ENCODE measurements at places on chromosomes 13 and 19.

- DNase-seq = peak; percentile 26
These were observed 1.0 kb downstream of the ZNF253 start for GRCh38 chr19:19866611-19867248.

- peak; percentile 35 for DNase-seq
These were observed 77.8 kb downstream of the TUBGCP3 start for GRCh38 chr13:112510002-112510780.

GRCh38 chr19:42989851-42990250, 36.4 kb downstream of the PSG11 start:
- no peak for DNase-seq

DNA sequence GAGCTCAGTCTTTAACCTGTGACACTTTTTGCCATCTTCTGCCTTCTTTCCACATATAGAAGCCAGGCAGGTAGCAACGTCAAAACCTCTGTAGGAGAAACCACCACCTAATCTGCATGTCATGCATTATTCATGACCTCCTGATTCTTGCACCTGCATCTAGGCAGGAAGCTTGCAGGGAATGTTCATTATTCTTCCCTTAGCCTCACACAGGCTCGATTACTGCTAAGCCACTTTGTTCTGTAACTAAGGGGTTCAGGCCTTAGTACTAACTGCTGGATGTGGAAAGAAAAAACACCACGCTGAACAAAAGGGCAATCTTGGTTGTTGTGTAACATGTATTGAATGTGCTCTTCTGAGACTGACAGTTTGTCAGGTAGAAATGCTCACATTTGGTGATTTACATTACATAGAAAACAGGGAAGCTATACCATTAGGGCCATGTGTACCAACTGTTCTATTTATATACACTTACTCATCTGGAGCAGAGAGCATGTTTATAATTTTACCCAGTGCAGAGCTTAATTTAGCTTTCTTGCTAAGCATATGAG, 366.9 kb downstream of the KLF12 start:
- no peak for DNase-seq

DNA sequence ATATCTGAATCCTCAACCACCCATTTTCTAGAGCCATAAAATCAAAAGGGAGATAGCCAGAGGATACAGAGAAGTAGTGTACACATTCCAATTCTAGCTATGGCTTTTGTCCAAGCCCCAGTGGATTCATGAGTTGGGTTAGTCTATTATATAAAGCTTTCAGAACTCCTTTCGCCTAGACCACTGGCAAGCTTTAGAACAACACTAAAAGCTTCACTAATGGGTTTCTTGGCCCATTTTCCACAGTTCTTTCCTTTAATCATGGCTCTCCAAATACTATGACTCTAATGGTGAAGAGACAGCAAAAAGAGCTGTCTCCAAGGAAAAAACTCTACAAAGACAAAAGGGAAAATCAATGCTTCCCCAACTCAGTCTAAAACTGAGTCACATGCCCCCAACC, 48.2 kb upstream of the SLITRK5 start:
- DNase-seq = no peak

DNA sequence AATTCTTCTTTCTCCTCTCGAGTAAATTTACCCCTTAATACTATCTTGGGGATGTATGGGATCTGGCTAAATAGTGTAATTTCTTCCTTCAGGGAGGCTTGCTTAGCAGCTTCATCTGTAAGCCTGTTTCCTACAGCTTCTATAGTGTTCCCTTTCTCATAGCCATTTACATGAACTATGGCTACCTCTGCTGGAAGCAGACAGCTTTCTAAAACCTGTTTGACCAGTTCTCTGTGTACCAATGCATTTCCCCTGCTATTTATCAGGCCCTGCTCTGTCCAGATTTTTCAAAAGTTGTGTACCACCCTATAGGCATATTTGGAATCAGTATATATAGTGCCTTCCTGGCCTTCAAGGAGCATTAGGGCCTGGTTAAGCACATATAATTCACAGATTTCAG, 113.6 kb upstream of the PCDH9 start:
- DNase-seq = no peak

GRCh38 chr19:6015841-6016545, 38.1 kb upstream of the RANBP3 start:
- DNase-seq = no peak

DNA sequence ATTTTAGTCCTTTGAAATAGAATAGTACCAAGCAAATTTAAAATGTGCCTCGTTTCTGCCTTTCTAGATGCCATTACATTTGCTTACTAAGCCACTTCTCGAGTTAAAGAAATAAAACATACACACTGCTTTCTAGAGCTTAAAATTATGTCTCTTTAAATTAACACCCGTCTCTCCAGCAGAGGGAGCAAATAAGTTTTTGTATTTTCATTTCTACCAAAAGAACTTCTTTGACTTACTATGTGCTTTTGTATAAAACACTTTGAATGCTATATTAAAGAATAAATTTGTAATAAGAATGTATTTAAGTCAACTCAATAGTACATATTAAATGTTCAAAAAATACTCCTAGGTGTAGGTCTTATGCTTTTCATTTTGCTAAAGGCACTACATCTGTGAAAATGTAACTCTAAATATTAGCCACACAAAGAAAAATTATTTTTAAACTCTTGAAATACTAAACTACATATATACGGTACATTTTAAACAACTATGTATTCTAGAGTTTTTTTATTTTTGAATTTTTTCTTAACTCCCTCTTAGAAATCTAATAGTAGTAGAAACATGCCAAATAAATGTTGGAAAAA, 269.3 kb upstream of the MIR17HG start:
- no peak for DNase-seq

DNA sequence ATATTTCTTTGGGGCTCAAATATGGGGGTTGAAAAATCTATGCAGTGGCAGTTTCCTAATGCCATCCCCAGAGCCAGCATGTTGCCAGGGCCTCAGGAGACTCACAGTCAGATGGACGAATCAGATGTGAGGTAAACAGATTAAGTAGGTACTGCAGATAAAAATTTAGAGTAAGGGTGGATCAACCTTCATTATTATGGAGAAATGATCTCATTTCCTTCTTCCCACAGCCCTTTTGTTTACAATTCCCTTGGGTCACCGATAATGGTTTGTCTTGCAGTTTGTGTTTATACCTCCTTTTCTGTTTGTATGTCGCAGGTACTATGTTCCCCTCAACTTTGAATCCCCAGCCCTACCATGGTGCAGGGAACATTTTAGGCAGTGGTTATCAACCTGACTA, 20.0 kb downstream of the DIAPH3 start:
- DNase-seq = no peak

GRCh38 chr19:36771261-36772231, 1.1 kb downstream of the ZNF850 start:
- DNase-seq = peak; percentile 67

DNA sequence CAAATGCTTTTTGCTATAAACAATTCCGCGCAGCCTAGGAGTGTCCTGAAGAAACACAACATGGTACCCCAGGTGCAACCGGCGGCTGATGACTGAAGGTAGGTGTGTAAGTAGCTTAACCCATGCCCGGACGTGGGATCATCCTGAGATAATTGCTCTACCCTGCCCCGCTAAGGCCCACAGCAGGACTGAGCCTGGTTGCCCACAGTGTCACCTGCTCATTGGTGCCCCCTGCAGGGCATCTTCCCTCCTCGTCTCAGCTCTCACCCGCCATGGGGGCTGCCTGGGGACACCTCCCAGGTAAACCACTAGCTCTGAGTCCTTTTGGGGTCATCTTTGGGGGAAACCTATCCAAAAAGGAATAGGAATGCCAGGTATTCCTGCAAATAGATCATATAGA, 22.3 kb downstream of the TMEM161A start:
- DNase-seq = no peak

DNA sequence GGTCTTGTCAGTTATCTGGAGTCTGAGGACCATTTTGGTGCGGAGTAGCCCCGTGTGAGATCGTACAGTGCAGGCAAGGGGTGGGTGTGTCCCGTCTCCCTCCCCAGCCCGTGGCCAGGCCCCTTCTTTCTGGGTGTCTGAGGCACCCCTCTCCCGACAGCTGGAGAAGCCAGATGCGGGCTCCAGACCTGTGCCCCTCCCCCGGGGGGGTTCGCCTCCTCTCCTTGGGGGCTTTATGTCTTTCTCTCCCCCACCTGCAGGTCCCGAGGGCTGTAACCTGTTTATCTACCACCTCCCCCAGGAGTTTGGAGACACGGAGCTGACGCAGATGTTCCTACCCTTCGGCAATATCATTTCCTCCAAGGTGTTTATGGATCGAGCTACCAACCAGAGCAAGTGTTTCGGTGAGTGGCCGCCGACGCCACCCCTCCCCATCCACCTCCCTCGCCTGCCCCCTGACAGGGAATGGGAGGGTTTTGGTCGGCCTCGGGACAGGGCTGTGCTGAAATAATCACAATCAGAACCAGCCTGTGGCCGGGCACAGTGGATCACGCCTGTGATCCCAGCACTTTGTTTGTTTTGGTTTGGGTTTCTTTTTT, 65.6 kb downstream of the CELF5 start:
- DNase-seq = no peak

- DNase-seq = no peak
These were observed 6.6 kb downstream of the SLITRK5 start for GRCh38 chr13:87677496-87678371.

DNA sequence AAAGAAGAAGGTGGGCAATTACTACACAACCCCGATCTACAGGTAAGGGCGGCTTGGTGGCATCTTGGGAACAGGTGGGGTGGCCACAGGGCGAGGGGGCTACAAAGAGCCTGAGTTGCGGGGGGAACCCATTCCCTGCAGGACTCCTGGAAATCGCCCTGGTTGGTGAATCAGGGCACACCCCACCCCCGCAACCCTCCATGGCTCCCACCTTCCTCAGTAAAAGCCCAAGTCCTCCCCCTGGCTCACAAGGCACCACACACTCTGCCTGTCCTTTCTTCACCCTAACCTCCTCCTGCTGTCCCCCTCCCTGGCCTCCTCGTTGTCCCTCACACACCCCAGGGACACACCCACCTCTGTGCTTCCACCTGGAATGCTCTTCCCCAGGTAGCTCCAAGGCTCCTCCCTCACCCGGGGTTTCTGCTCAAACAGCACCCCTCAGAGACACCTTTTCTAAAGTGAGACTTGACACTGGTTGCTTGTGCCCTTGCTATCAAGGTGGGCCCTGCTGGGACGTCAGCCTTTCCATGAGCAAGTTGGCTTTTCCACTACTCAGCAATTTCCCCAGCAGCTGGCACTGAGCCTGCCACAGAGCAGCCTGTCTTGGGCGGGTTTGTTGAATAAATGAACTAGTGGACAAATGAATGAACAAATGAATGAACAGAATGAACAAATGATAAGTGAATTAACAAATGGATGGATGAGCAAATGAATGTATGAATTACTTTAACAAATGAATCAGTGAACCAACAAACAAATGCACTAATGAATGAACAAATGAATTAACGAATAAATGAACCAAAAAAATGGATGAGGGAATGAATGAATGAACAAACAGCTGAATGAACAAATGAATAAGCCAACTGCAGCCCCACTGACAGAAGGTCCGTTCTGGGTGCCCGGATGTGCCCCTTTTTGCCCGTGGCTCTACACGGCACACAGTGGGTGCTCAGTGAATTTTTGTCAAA, 6.2 kb upstream of the MRI1 start:
- no peak for DNase-seq

DNA sequence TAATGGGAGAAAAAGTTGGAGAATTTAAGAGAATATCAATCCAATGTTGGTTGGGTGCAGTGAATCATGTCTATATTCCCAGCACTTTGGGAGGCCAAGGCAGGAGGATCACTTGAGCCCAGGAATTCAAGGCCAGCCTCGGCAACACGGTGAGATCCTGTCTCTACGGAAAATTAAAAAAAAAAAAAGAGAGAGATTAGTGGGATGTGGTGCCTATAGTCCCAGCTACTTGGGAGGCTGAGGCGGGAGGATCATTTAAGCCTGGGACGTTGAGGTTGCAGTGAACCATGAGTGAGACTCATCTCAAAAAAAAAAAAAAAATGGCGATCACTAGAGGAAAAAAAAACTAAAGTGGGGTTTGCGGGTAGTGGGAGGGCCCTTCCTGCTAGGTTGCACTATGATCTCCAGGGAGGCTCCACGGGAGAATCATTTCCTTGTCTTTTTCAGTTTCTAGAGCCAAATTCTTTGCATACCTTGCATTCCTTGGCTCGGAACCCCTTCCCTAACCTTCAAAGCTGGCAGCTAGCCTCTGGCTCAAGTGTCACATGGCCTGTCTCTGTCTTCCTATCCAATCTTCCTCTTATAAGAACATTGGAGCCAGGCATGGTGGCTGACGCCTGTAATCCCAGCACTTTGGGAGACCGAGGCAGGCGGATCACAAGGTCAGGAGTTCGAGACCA, 5.8 kb upstream of the ERCC2 start:
- DNase-seq = peak; percentile 46

DNA sequence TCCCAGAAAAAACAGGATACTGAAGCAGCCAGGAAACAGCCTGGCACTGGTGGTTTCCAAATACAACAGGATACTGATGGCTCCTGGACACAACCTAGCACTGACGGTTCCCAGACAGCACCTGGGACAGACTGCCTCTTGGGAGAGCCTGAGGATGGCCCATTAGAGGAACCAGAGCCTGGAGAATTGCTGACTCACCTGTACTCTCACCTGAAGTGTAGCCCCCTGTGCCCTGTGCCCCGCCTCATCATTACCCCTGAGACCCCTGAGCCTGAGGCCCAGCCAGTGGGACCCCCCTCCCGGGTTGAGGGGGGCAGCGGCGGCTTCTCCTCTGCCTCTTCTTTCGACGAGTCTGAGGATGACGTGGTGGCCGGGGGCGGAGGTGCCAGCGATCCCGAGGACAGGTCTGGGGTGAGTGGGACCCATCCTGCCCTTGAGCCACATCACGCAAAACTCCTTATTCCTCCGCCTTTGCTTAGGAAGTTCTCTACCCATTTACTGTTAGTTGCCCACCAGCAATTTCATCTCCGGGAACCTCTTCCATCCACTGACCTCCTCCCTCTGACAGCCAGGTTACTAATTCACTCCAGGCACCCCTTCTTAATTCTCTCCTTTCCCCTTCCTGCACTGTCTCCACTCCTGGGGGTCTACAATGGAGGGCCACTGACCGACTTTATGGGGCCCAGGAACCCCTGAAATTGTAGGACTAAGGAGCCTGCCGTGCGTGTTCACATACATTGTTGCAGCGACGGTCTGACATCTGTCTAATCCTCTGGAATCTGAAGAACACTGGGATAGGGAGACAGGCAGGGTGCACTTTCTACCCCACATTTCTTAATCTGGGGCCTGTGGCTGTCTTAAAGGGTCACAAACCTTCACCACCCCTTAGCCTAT, 1.2 kb downstream of the ITPKC start:
- DNase-seq = no peak

GRCh38 chr19:42389899-42390298, at the start of gene CNFN:
CNFN (minus strand) TSS chr19:42390297; CDS start chr19:42389037, 1,260 bp downstream.
- no peak for DNase-seq

DNA sequence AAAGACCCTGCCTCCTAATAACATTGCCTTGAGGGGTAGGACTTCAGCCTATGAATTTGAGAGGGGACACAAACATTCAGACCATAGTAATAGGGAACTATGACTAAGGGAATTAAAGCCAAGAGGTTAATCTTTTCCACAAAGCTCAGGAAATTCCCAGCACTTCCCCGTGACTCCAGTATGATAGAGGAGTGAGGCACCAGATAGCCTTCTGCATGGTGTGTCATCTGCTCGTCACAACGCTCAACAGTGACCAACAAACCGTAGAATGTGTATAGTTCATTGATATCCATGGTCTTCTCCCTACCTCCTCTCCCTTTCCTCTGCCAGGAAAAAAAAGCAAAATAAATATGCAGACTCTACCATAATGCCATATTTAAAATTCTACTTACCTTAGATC, 64.4 kb downstream of the B3GLCT start:
- no peak for DNase-seq

GRCh38 chr13:72437458-72437857, 290.0 kb downstream of the MZT1 start:
- no peak for DNase-seq

GRCh38 chr13:27079421-27079958, 92.1 kb downstream of the USP12 start:
- DNase-seq = no peak

Data from muscle of arm (tissue), 14 donors.